ENCODE measurements at places on chromosomes 4 and X. TPM values are rescaled to one million over a fixed set of nuclear protein-coding genes. Genes with fewer than 3 reads are reported as not detected.
A peak's percentile ranks its signal among the peaks of the same experiment; 100 is the strongest.

Gene PRKG2
- 0.40 TPM for total RNA-seq

Gene CXorf65
- not detected for total RNA-seq

Gene HPGD
- 33.5 TPM for total RNA-seq

Gene TBC1D9
- 12.7 TPM for total RNA-seq

DNA sequence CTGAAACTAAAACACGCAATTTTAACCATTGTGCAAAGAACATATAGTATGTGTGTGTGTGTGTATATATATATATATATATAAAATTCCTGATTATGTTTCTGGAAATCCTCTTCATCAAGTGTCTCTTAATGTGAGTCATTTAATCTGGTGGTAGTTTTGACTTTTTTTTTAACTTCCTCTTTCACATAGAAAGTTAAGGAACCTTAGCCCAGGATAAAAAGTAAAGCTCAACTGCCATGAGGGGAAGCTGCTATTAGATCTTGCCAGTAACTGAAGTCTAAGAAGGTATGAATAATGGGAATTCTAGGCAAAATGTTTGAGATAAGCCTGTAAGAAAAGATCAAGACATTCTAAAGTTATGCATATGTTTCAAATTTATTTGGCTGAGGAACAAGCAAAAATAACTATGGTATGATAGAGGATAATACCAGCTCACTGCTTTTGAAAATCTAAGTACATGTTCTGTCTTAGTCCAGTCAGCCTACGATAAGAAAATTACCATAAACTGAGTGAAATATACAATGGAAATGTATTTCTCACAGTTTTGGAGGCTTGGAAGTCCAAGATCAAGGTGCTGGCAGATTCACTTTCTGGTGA lies 757.0 kb downstream of the TRAM1L1 start:
- no peak for DNase-seq

GRCh38 chrX:11422525-11422857 lies 129.3 kb downstream of the AMELX start:
- DNase-seq = no peak

DNA sequence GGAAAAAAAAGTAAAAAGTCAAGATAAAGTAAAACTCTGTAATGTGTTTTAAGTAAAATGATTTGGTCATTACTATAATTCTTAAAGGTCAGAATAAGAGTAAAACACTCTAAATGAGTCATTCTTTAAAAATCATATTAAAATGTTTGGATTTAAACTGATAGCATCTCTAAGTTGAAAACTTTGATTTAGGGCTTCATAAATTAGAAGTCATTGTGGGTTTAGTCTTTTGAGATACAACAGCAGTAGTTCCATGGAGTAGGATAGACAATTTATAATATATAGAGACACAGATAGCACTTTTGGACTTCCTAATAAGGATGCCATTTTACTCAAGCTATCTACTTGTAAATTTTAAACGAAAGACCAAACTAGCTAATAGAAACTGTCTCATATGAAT lies 77.1 kb upstream of the PABPC4L start:
- DNase-seq = peak; percentile 6

- DNase-seq = no peak
Measured at GRCh38 chrX:99722094-99722493, 688.0 kb downstream of the PCDH19 start.

DNA sequence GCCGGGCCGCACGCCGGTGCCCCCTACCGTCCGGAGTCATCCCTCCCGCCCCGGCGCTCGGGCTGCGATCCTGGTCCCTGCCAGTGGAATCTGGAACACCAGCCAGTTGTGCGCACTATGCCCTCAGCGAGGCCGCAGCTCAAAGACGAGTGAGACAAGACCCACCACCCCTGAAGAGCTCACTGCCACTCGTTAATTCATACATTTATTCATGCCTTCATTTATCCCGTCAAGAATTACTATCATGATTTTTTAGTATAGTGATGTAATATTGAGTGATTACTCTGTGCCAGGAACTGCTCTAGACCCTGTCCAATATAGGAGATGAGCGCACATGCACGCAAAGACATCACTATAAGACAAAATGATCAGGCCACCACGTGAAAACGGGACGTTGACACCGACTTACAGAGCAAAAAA lies 247 bp upstream of the PPA2 start:
- peak; percentile 84 for DNase-seq

GRCh38 chr4:176359590-176359989 lies 39.8 kb downstream of the SPCS3 start:
- DNase-seq = no peak

GRCh38 chr4:184437565-184438265 lies 36.6 kb downstream of the IRF2 start:
- DNase-seq = no peak

- peak; percentile 62 for DNase-seq
Measured at GRCh38 chr4:125750828-125751466, 436.2 kb downstream of the FAT4 start.

DNA sequence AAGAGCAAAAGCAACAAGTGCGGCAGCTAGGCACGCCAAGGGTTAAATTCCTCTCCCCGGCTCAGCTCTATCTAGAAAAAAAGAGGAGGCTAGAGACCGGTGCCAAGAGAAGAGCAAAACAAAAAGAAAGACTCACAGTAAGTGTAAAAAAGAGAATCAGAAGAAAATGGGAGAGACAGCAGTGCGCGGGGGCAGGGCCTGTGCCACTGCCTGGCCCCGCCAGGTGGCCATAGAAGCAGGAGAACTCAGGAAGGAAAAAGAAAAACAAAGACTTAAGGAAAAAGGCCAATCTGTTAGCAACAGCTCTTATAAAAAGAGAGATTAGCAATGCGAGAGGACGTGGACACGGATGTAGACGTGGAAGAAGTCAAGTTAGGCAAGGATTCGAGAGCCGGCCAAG lies 3.2 kb downstream of the ACOX3 start:
- no peak for DNase-seq

GRCh38 chr4:169530048-169530447 lies 82.3 kb downstream of the NEK1 start:
- DNase-seq = no peak

All from PC-3 (cell line).